ENCODE measurements at places on chromosomes 12 and 14.
A peak's percentile ranks its signal among the peaks of the same experiment; 100 is the strongest.

- no peak for DNase-seq
Measured at GRCh38 chr12:92442782-92443181, 260.0 kb upstream of the PLEKHG7 start.

- no peak for DNase-seq
Measured at GRCh38 chr14:22429546-22430294, 159.3 kb downstream of the DAD1 start.

DNA sequence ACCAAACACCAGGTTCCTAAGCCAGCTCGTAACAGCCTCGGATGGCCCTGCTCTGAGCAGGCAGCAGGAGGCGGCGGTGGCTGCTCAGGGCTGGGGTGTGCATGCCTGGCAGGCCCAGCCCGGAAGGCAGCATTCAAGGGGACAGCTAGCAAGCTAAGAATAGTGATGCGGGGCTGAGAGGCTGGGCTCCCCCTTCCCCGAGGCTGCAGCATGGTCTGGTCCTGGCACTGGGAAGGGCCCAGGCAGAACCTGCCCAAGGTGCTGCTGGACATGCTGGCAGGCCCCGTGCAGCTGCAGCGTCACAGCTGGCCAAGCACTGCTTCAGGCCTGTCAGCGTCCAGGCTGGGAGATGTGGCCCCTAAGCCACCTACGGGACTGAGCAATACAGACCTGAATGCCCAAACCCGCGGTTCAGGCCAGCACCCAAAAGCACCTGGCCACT is 26.4 kb upstream of the NUDT14 start:
- DNase-seq = no peak

DNA sequence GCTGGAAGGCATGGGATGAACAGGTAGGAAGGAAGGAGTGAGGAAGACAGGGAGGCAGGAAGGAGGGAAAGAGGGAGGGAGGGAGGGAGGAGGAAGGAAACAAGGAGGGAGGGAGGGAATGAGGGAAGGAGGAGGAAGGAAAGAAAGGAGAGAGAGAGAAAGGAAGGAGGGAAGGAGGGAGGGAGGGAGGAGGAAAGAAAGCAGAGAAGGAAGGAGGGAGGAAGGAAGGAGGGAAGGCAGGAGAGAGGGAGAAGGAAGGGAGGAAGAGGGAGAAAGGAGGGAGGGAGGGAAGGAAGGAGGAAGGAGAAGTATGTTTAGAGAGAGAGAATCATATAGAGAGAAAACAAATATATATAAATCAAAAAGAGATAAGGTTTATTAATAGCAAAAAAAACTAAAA is 175.9 kb upstream of the FOXN3 start:
- no peak for DNase-seq

DNA sequence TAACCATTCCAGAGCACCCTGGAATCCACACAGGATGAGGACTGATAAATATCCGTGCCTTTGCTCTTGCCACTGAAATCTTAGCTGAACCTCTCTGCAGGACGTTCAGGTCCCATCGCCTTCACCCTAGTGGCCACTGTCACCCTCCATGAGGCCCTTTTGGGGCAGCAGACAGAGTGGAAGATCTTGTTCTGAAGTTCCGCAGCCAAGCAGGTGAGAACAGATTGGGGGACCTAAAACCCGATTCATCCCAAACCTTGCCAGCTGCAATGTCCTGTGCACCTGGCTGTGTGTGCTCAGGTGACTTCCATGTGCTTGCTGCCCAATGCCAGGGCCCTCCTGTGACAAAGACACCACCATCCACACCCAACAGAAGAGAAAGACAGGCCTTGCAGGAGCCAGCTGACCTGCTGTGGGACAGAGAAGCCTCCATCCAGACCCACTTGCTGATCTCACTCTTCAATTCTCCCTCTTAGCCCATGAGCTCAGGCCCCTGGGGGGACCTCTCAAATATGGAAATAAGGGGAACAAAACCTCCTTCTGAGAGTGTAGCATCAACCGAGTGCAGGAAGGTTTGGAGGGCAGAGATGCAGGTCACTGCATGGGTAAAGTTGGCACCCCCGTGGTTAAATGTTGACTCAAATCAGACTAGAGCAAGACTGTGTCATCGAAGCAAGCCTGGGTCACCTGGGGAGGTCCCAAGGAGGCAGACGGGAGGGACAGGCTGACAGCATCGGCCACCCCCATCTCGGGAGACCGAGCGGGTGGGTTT is 308.7 kb upstream of the DIO3 start:
- DNase-seq = no peak

DNA sequence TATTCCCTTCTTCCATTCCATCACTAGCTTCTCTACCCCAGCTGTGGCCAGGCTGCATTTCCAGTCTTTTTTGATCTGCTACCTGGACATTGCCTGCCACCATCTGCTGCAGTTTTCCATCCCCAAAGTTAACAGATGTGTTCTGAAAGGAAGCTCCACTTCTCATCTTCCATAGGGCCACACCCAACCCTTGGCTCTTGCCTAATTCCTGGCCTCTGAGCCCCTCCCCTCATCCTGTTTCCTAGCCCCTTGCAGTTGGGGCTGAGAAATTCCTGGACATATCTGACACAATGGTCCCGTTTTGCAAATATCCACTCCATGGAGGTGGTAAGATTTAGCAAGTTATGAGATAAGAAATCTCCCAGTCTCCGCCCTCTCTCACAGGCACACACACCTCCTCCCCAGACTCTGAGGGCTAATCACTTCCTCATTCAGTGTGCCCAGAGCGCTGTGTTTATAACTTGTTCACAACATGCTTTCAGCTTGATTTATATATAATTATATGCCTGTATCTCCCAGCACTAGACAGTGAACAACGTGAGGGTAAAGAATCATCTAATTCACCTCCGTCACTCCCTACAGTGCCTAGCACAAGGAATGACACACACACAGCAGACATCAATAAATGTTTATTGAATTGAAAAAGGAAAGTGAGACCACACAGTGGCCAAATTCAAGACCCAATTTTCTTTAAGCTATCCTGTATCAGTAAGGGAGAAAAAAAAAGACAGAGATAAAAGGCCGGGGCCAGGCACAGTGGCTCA is 13.4 kb downstream of the SMUG1 start:
- DNase-seq = no peak

DNA sequence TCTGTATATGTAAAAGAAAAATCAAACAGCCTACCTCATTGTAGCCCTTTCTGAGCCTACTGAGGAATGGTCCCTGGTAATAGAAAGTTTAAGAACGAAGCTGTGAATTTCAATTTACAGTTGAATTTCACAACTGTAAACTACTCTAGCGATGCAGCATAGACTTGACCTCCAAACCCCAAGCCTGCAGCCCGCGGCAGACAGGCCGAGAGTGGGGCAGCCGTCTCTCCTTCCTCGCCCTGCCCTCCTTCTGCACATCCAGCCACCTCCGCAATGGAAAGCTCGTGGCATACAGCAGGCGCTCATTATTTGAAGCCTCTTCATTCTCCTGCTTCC is 15.3 kb downstream of the RNASE2 start:
- DNase-seq = no peak

- no peak for DNase-seq
Measured at GRCh38 chr12:55314043-55314442, at the start of gene OR6C1. Gene OR6C1 (plus strand): TSS chr12:55314343. CDS start chr12:55320600, 6,257 bp downstream.

GRCh38 chr12:65742018-65743010 is 82.0 kb upstream of the HMGA2 start:
- no peak for DNase-seq

- DNase-seq = no peak
Measured at GRCh38 chr12:49632986-49633702, 9.8 kb downstream of the PRPF40B start.

DNA sequence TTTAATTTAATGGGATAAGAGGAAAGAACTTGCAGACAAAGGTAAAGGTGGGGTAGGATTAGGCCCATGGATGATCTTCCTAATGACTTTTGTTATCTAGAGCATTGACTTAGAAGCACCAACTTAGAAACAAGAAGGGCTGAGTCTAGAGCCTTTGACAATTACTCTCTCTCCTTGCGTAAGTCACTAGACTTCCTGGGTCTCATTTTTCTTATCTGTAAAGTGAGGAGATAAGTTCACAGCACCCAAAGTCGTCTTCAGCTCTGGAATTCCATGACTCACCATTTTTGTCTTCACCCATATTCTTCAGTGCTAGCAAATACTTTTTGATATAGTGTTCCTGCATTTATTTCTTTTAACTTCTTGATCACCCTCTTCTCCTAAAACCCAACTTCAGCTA is 75.7 kb downstream of the SSPN start:
- DNase-seq = no peak

DNA sequence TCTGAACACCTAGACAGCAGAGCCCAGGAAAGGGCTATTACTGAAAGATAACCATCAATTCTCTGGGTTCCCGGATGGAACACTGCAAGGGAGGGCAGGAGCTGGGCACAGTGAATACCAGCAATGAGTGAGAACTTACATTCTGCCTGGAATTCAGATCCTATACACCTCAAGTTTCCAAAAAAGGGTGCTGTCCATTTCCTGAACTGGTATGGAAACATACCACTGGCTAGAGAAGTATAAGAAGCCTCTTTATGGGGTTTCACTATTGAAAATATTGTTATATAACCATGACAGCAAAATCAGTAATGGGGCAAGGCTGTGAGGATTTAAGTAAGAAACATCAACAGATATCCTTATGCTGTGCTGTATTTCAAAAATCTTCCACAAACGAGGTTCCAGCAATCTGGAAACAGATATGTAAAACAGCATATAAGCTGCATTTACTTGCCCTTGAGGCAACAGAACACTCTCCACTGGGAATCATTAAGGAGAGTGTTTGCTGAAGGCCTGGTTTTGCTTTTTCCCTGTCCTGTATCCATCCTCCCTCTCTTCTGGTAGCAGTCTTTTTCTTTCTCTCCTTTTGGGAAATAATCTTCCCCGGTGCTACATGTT is 53.3 kb upstream of the GTF2A1 start:
- DNase-seq = no peak

DNA sequence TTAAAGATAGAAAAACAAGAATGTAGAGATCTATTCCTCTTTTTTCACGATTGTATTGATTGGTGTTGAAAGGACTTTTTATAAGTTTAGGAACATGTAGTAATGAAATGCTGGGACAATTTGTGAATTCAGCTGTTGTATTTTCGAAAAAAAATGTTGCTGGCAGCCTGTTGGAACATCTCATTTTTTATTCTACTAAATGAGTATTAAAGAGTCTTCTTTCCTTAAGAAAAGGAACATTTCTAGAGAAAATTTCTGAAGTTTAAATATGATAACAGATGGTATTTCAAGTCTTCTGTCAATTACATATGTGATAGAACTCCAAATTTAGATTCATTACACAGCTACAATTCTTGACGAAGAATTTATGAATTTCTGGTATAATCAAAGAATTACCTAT is 189.6 kb downstream of the TMEM117 start:
- no peak for DNase-seq

DNA sequence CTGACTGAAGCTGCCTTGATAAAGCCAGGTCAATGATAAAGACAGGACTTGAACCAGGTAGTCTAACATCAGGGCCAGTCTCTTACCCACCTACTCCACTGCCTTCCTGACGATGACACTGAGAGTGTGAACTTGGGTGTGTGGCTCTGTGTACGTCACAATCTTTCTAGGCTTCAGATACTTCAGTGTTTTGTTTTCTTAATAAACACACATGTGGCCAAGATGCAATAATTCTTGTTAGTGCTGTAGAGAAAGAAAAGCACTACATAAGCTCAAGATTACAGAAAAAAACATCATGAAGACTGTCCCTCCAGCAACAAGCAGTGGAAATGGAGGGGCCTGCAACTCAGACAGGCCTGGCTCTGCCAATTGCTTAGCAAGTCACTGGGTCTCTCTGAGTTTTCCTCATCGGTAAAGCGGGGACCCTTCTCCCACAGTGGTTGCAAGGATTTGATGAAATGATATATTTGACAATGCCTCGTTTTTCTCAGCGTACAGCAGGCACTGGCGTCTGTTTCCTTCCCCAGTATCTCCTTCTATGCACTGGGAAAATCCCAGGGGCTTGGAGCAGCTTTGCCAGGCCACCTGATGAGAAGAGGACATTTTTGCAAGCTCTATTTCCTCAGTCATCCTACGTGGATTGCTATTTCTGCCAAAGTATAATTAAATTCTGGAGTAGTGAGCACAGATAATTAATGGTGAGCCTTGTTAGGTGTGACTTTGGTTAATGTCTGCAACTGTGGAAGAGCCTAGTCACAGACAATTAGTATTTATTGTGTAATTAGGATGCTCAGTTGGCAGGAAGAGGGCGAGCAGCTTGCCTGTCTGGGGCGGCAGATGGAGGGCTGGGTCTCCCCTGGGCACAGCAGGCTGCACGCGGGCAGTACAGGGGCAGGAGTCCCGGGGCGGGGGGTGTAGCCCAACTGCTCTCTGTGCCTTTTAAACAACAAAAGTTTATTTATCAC is 55.8 kb upstream of the CHGA start:
- no peak for DNase-seq

DNA sequence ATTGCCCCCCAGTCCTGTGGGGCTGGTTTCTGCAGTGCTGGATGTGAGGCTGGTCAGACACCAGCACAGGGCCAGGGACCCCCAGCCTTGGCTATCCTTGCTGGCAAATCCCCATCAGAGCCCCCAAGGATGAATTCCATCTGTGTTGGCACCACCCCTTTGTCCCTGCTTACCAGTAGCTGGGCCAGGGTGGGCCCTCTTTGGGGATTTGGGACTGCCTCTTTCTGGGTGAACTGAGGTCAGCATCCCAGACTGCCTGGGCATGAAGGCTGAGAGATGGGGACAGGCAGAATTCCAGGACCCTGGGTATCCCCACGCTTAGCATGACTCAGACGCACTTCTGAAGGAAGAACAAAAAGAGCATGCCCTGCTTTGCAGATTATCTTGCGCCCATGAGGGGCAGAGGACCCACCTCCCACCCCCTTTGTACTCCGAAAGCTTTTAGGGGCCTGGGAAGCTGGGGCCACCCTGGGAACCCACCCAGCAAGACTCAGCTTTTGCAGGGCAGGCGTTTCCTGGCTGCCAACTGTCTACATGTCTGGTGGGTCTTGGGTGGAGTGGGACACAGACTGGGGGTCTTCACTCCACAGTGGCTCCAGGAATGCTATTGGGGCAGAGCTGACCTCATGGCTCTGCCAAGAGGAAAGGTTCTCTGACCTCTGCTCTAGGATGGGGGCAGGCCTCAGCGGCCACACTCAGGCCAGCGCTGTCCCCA is 26.8 kb downstream of the RFLNA start:
- DNase-seq = no peak

- DNase-seq = no peak
Measured at GRCh38 chr12:79326222-79326621, 364.5 kb downstream of the PAWR start.

DNA sequence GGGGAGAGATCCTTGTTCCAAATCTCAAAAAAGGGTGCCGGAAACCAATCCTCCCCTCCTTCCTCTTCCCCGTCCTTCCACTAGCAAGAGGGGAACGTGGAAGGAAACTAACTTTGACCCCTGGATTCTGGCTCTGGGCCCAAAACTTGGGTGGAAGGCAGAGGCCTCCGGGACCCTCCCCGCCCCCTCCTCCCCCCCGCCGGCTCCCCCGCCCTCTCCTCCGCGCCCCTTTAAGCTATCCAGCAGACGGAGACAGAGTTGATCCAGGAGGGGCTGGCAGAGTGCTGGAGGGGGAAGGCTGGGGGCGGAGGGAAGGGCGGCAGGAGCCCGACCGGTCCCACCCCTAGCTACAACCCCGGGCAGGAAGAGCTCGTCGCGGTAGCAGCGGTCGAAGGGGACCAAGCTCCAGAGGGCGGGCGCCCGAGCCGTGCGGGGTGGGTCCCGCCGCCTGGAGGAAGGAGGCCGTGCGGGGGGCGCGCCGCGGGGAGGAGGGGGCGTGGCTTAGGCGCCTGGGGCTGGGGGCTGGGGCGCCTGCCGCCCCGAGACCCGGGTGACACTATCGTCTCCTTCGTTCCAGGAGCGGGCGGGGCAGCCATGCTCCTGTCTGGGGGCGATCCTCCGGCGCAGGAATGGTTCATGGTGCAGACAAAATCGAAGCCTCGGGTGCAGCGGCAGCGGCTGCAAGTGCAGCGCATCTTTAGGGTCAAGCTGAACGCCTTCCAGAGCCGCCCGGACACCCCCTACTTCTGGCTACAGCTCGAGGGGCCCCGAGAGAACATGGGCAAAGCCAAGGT is at the start of gene NYNRIN:
TSS of gene NYNRIN (plus strand) at position 351 of the 794 bp plus-strand sequence. CDS start at position 595, 244 bp downstream.
- DNase-seq = peak; percentile 23
